ENCODE measurements at places on chromosomes 7 and 10. TPM values are rescaled to one million over a fixed set of nuclear protein-coding genes. Genes with fewer than 3 reads are reported as not detected.

The TRIM73 gene
- 8.5 TPM for total RNA-seq

GRCh38 chr7:30279653-30279904 is 4.8 kb upstream of the ZNRF2 start:
- H3K4me1 ChIP-seq: peaks cover 16% of the 10 kb centered on the region
- DNase-seq: no peak
- no peaks in the 10 kb centered on the region for H3K36me3 ChIP-seq
- H3K27me3 ChIP-seq: no peaks in the 10 kb centered on the region

The RAB19 gene
- total RNA-seq: 4.3 TPM

GRCh38 chr7:66296557-66296956 is 91.4 kb downstream of the TPST1 start:
- H3K27ac ChIP-seq: no peak overlapping the region
- no peaks in the 10 kb centered on the region for H3K27me3 ChIP-seq
- no peak for DNase-seq
- no peaks in the 10 kb centered on the region for H3K36me3 ChIP-seq
